RKO (cell line): ENCODE measurements at places on chromosomes 2 and 18.

DNA sequence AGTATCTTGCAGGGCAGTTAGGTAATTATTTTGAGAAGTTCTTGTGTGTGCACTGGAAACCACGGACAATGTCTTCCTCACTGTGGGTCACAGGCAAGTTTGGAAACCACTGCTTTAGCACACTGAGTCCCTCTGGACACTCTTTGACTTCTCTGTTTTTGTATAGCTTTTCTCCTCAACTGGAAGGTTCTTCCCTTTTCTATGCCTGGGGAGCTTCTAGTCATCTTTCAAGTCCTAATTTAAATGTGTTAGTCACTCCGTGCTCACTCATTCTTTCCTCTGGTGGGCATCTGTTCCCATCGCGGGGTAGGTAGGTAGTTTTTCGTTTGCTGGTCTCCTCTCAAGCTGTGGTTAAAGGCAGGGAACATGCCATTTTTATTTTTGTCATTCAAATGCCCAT, 32.1 kb downstream of the E2F6 start:
- DNase-seq, result no peak

DNA sequence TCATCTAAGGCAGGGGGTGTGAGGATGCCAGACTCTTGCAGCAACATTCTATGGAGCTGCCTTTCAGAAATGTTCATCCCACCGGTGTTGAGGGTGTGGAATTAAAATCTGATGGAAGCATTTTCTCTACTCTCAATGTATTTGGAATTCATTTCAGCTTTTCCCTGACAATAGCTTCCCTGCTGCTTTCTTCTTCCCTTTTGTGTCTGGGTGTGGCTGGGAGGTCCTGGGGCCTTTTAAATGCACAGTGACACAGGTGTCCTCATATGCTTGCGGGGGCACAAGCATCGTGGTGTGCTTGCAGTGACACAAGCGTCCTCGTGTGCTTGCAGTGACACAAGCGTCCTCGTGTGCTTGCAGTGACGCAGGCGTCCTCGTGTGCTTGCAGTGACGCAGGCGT, 43.4 kb upstream of the ASB18 start:
- DNase-seq, result no peak

- DNase-seq, result no peak
These were observed 390.3 kb downstream of the NRXN1 start for GRCh38 chr2:50641633-50642032.

DNA sequence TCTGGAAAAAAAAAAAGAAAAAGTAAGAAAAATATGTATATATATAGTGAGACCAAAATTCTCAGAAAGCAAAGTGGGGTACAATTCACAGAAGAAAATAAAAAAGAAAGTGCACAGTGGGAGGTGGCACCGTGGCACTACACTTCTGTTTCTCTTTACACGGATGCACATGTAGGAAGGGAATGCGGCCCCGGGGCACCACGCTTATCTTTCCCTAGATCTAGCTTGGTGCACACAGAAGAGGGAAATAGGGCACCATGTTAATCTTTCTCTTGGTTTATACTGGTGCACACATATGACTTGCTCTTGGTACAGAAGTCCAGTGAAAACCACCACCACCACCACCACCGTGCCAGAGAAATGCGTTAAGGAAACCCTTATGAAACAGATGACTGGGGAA, 32.0 kb downstream of the EIPR1 start:
- no peak for DNase-seq

GRCh38 chr2:32474381-32474780, 117.6 kb downstream of the BIRC6 start:
- no peak for DNase-seq
